ENCODE measurements at places on chromosomes 6 and 20.

DNA sequence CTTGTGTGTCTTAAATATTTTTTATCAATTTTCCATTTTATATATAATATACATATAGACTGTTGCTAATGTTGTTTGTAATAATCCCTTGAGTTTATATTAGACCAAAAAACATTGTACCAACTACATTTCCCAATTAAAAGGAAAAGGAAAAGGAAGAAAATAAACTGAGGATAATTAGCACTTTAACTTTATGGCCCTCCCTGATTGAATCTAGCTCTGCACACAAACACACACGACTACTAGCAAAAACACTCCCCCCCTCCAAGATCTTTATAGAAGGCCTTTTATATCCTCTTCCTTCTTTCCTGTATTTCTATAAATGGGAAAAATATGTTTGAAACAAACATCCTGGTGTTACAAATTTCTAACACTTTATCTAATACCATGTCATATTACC lies 276.8 kb downstream of the NKAIN2 start:
- DNase-seq: no peak

GRCh38 chr6:148221196-148221979 lies 121.2 kb upstream of the SASH1 start:
- DNase-seq: no peak

GRCh38 chr20:9940329-9940728 lies 94.5 kb upstream of the ANKEF1 start:
- no peak for DNase-seq

DNA sequence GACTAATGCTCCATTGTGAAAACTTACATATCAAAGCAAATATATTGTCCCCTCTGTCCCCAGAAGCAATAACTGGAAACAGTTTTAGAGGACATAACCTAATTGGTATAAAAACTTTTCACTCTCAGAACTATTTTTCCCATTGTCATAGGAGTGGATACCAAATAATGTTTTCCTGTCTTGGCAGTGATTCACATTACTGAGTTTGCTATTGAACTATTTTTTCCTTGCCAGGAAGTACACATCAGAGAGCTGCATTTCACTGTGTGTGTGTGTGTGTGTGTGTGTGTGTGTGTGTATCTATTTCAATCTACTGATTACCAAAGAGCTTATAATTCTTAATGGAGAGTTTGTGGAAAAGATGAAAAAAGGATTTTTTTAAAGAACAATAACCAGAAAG lies 45.4 kb downstream of the AKAP12 start:
- DNase-seq: no peak

- no peak for DNase-seq
These were observed 1286.0 kb upstream of the GJE1 start for GRCh38 chr6:140846503-140847261.

DNA sequence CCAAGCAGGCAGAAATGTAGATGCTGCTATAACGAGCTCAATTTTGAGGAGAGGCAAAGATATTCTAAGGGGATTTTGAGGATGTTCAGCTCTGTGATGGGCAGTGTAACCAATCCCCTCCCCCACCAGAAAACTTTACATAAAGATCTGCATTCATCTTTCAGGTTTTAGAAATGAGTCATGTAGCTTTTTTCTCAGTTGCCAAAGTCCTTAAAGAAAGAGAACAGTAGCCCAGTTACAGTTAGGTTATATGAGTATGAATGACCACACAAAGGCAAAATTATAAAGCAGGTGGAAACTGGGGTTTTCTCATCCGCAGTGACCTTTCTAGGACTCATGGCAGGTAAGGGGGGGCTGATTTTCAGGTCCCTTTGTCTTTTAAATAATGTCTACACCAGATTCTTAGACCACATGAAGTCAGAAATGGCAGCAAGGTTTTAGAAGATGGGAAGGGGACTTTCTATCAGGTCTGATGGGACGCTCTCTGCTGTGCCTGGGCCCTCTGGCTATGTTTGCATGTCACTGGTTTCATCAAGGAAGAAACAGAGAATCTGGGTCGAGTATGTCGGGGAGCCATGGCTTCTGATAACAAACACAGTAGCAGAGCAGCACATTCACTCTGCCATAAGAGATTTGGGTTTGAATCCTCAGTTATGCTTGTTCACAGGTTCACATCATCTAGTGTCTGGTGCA lies 94.7 kb downstream of the CLIC5 start:
- DNase-seq: no peak

DNA sequence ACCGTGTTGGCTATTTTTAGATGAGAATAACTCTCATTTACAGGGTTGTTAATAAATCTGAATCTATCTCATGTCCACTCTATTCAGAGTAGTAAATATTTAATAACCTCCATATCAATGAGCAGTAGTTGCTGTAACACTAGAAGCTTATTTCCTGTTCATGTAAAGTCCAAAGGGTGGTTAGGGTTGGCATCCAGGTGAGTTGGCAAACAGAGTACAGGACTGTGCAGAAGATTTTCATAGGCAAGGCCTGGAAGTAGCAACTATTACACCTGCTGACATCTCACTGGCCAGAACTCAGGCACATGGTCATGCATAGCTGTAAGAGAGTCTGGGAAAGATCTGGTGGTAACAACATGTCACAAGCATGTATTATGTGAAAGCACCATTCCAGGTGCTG lies 147.5 kb downstream of the PHF3 start:
- DNase-seq: no peak

DNA sequence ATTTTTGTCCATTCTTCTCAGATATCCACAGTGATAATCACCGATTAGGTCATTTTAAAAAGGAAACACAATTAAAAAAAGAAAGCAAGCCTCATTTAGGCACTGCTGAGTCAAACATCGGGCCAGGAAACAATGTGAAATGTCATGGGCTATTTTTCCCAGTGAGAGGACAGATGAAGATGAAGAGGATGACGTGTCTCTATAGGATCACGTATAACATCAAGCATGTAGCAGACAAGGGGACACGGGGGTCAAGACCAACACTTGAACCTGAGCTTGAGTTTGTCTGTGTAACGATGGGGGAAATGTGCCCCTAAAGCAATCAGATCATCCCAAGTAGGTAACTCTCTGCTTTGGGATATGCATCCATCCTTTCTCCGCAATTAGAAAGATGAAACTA lies 553.2 kb downstream of the CD83 start:
- DNase-seq: no peak

DNA sequence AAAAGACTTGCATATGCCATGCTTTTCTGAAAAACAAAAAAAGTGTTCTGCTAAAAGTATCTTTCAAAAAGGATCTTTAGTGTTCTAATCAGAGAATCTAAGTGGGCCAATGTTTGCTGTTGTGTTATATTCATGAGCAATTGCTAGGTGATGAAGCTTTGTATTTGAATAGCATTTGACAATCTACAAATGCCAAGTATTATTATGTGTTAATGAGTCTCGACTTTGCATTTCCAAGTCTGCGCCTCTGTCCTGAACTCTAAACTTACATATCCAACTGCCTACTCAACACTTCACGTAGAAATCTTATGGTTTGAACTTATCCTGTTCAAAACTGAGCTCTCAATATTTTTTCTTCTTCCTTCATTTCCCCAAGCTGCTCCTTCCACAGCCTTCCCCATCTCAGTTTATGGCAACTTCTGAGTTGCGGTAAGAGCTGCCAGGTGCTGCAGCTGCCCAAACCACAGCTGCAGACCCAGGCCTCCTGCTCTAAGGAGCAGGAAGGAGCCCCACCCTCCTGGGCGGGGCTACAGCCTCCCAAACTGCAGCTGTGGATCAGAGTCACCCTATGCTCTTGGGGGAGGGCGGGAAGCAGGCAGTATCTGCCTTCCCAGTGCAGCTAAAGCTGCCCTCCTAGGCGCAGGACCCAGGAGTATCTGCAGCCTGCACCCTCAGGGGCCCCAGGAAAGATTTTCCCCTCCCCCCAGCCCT lies 16.7 kb upstream of the MAK start:
- no peak for DNase-seq

- DNase-seq: no peak
These were observed 9.0 kb upstream of the NCOA6 start for GRCh38 chr20:34834459-34834893.

- no peak for DNase-seq
These were observed 45.9 kb downstream of the RIPOR3 start for GRCh38 chr20:50645253-50646068.

DNA sequence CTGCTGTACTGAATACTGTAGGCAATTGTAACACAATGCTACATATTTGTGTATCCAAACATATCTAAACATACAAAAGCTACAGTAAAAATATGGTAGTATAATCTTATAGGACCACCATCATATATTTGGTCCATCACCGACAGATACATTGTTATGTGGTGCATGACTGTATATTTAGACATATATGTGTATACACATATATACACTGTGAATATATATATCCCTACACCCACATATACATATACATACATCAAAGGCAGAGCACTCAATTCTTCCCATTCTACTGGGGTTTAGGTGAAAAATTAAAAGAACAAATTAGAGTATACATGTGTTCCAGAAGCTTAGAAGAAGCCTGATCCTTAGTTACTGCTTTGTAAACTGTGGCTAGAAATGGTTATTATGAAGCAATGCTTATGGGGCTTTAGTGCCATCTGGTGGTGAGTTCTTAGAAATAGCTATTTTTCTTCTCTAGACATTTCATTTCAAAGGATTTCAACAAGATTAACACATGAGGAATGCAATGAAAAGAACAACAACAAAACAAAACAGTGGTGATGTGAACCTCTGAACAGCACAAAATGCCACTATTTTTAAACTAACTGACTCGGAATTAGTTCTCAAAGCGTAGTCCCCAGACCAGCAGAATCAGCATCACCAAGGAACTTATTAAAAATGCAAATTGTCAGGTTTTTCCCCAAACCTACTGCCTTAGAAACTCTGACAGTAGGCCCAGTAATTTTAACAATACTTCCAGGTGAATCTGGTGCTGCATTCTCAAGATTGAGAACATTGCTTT lies 38.0 kb downstream of the PKHD1 start:
- DNase-seq: peak; percentile 32

DNA sequence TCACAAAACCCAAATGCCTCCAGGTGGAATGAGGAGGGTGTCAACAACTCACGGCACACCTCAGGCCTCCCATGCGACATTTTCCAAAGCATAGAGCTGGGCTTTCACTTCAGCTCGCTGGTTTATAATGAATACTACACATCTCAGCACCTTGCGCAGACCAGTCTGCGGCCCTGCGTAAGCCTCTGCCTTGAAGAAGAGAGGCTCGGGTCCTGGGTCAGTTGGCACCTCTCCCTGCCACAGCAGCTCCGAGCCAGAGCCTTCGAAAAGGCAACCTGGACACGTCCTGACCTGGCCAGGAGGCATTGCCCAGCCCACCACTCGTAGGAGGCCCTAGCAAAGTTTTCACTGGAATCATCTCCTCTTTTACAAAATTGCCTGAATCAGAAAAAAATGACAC lies 183.0 kb upstream of the AFDN start:
- no peak for DNase-seq

DNA sequence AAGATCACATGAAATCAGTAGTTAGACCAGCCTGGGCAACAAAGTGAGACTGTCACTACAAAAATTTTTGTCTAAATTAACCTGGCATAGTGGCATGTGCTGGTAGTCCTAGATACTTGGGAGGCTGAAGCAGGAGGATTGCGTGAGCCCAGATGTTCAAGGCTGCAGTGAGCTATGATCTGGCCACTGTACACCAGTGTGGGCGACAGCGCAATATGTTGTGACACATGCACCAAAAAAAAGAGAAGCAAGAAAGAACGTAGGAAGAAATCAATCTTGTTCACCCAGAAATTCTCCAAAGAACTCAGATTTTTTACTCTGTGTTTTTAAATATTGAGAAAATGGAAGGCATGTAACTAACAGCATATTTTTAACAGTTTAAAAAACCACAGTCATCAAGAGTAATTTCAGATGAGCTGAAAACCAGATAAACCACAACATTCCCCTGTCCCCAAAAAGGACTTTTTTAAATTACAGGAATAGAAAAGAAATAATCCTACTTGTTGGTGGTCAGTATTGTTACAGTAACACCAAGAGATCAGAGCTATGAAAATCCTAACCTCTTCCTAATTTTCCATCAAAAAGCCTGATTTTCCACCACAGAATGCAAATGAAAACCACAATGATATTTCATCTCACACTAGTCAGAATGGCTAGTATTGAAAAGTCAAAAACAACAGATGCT lies 240.2 kb downstream of the KHDC1L start:
- DNase-seq: no peak

DNA sequence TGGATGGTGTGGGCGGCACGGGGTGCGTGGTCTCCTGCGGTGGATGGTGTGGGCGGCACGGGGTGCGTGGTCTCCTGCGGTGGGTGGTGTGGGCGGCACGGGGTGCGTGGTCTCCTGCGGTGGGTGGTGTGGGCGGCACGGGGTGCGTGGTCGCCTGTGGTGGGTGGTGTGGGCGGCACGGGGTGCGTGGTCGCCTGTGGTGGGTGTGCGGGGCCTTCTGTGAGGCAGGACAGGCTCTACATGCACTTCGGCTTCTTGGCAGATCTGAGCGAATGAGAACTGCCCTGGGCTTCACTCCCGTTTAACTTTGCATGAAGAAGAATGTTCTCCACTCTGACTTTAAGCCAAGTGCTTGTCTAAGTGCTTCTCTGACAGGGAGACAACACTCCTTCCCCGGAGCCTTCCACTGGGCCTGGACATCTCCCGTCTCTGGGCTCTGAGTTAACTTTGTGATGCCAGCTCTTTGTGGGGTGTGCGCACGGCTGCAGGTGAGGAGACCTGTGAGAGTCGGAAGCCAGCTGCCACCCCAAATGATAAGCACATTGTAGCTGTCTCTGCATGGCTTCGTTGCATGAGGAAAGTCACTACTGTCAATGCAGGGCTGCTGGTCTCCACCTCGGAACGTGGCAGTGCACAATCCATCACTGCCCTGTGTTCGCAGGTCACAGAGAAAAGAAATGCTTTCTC lies 244.8 kb downstream of the DLL1 start:
- no peak for DNase-seq

DNA sequence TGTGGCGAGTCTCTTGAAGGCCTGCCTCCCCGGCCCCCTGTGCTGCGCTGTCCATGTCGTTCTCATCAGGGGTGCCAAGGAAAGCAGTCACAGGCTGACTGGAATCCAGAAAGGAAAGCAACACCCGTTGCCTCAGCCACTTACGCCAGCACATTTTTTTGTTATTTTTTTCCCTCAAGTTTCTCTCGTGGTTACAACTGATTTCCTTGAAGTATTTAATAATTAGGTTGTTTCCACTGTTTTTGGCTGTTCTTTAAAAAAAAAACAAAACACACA lies 17.9 kb upstream of the SLC22A1 start:
- no peak for DNase-seq

- DNase-seq: no peak
These were observed 129.5 kb downstream of the CRYBG1 start for GRCh38 chr6:106490030-106490429.

DNA sequence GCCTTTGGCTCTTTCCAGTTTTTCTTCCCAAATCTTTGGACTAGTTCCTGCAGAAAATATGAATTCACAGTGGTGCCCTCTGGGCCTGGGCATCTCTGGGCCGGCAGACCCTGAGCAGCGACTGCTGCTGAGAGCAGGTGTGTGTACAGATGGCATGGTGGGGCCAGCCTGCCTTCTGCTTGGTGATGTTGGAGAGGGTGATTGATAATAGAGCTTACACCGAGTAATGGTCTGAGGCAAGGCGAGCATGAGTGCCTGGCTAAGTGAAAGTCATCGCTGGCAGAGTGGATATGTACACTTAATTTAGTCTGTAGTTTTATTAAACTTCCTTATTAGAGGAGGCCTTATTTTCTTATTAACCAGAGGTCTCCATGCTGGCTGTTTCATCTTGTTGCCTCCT lies 156.9 kb downstream of the CDKAL1 start:
- no peak for DNase-seq

- no peak for DNase-seq
These were observed 40.5 kb downstream of the PSMG4 start for GRCh38 chr6:3299221-3299620.

- no peak for DNase-seq
These were observed 77.6 kb downstream of the ZMYND8 start for GRCh38 chr20:47278907-47279348.
